Thymus (tissue), 14 donors: ENCODE measurements at places on chromosomes 2 and 18. TPM values are rescaled to one million over a fixed set of nuclear protein-coding genes. Genes with fewer than 3 reads are reported as not detected.
A peak's percentile ranks its signal among the peaks of the same experiment; 100 is the strongest.

Gene PHLPP1
- total RNA-seq, result 4.5 TPM

Gene BCL2L11
- 9.7 TPM for total RNA-seq

Gene NOL4
- total RNA-seq, result 0.61 TPM

Gene SERPINB4
- total RNA-seq, result 2.5 TPM

Gene DSEL
- total RNA-seq, result 3.0 TPM

Gene CSRNP3
- 1.7 TPM for total RNA-seq

Gene DYNAP
- total RNA-seq, result 0.09 TPM

Gene TRIM54
- 0.14 TPM for total RNA-seq

Gene ARHGAP28
- 4.7 TPM for total RNA-seq

Gene CRYBA2
- total RNA-seq, result 0.14 TPM

Gene LYG2
- total RNA-seq, result not detected

Gene SLC4A5
- 0.85 TPM for total RNA-seq

Gene USP34
- 54.5 TPM for total RNA-seq

Gene LIMS2
- total RNA-seq, result 8.7 TPM

Gene NPPC
- total RNA-seq, result 8.5 TPM

- DNase-seq, result no peak
Measured at GRCh38 chr2:235468978-235469655, 24.7 kb upstream of the AGAP1 start.

- DNase-seq, result no peak
Measured at GRCh38 chr2:9213477-9214051, 7.0 kb downstream of the ASAP2 start.

DNA sequence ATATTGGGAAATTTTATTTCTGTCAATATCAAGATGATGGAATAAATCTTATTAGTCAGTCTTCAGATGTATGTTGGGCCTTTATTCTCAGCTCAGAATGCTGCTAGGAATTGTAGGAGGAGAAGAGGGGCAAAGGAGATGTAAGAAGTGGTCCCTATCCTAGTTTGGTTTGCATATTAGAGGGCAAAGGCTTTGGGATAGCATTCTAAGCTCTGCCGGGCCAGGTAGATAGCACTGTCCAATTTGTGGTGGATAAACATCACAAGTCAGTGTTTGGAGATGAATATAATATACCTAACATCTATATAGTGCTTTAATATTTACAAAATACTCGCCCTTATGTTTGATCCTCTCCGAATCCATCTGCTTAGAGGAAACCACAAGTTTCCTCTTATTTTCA lies 149.2 kb downstream of the GULP1 start:
- no peak for DNase-seq

- DNase-seq, result no peak
Measured at GRCh38 chr2:203195331-203196036, 43.3 kb upstream of the CYP20A1 start.

GRCh38 chr18:7733642-7734041 lies 166.5 kb downstream of the PTPRM start:
- no peak for DNase-seq

DNA sequence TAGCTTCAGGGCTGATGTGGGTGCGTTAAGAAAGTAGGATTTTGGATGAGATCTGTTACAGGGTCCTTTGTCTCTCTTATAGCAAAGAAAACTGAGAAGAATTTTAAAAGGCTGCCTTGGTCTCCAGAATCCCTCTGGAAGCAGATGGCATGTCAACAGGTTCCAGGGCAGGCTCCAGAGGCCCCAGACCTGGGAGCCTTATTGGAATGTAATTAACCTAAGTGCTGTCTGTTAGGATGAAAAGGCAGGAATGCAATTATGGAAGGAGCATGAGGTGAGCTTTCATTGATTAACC lies 97.2 kb upstream of the PKDCC start:
- no peak for DNase-seq

- DNase-seq, result peak; percentile 91
Measured at GRCh38 chr18:79405781-79406575, 10.2 kb downstream of the NFATC1 start.

DNA sequence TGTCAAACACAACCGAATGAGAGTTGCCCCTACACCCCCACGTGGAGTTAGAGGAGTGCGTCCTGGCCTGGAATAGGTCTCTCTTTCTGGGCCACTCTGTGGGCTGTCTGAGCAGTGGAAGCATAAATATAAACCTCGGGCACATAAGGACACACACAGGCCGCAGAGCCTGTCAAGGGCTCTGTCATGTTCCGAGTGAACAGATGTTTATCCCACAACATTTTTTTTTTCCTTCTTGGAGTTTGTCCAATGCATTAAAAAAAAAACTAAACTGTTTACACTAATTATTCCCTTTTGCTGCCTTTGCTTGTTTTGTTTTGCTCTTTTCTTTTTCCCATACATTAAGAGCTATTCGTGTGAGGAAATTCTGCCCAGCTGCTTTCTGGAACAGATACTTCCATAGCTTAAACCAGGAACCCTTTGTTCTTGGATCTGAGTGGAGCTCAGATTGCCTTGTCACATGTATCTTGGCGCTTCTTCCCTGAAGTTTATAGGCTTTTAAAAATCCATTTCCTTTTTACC lies 228.3 kb upstream of the FOSL2 start:
- DNase-seq, result no peak

DNA sequence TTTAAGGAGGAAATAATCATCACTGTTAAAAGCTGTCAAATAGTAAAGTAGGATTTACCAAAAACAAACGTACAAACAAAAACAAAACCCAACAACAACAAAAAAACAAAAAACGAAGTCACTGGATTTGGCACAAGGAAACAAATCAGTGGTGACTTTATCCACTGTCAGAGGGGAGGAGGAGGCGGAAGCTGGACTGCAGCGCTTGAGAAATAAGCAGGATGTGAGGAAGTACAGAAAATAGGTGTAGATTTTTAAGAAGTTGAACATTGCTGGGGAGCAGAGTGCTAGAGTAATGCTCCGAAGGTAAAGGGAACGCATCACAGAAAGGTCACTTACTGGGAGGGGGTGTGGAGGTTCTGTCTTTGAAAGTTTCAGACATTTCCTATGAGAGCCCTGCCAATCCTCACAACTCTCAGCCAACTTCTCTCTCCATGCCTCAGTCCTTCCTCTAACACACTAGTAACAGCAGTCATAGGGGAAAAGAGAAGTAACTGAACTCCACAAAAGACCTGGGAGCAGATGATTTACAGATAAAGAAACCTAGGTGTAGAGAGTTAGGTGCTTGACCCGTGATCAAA lies 220.2 kb upstream of the SMAD7 start:
- no peak for DNase-seq

GRCh38 chr2:70759446-70759845 lies 8.6 kb downstream of the ADD2 start:
- DNase-seq, result no peak

DNA sequence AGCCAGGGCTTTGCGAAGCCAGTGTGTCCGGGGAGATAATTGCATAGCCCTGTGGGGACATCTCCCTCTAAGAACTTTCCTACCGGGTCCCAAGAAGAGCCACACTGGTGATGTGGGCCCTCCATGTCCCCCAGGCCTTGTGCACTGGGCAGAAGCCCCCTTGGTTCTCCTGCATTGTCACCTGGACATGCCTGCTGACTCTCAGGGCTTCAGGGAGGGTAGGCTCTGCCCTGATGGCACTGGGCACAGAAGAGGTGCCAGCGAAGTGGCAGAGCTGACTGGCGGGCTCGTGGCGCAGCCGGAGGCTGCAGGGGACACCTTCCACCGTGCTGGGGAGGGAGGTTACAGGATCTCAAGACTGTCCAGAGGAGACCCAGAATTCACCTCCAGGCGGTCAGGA lies 28.3 kb downstream of the GLI2 start:
- DNase-seq, result no peak

- DNase-seq, result no peak
Measured at GRCh38 chr18:56327191-56327885, 311.1 kb downstream of the TXNL1 start.

GRCh38 chr18:9809697-9810096 lies 76.1 kb upstream of the TXNDC2 start:
- no peak for DNase-seq

DNA sequence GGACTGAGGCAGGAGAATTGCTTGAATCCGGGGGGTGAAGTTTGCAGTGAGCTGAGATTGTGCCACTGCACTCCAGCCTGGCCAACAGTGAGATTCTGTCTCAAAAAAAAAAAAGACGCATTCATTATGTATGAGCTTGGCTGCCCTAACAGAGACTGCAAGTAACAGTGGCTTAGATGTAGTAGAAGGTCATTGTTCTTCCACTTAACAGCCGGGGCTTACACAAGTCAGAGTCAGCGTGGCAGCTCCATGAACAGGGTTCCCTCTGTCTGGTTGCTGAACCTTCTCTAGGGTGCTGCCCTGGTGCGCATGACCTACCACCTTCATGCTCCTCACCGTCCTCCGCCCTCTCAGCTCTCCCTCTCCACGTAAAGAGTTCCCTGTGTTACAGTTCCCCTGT lies 49.1 kb upstream of the IGFBP2 start:
- DNase-seq, result no peak

DNA sequence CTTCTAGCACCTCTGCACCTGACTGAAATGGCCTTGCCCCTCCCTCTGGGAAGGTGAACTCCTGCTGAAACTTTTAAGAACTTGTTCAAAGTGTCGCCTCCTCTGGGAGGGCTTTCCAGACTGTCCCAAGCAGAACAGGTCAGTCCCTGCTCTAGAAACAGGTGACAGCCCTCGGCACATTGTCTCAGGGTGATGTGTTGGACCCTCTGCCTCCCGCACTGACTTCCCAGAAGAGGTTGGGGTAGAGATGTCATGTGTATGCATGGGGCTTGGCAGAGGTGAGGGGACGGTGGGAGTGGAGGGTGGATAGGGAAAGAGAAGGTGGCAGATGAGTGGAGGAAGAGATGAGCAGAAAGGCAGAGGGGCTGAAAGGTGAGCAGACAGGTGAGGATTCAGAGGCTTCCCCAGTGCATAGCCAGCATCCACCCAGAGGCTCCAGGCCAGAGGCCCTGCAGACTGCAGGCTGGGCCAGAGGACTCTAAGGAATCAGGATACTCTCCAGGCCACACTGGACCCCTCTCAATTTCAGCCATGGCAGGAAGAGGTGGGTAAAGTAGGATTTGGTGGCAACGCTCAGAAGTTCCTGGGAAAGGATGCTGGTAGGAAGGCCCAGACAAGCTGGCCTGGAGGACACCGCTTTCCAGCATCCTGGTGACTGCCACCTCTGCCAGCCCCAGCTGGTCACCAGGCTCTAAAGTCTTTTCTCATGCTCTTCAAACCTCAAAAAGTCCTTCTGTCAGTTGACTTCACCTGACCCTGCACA lies 24.8 kb upstream of the TNS1 start:
- DNase-seq, result no peak

DNA sequence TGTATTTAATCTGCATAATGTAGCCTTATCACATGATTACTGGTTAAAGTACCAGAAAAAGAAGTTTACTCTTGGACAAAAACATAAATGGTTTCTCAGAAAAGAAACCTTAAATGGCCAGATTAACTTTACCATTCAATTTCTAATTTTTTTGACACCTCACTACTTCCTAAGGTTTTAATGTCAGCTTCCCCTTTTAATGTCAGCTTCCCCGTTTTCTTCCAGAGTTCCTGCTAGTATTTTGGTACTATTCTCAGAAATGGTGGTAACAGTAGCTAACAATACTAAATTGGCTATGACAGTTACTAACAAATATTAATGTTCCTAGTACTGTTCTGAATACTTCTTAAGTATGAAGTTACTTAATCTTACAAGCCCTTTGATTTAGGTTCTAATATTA lies 22.4 kb upstream of the SLC8A1 start:
- DNase-seq, result no peak

DNA sequence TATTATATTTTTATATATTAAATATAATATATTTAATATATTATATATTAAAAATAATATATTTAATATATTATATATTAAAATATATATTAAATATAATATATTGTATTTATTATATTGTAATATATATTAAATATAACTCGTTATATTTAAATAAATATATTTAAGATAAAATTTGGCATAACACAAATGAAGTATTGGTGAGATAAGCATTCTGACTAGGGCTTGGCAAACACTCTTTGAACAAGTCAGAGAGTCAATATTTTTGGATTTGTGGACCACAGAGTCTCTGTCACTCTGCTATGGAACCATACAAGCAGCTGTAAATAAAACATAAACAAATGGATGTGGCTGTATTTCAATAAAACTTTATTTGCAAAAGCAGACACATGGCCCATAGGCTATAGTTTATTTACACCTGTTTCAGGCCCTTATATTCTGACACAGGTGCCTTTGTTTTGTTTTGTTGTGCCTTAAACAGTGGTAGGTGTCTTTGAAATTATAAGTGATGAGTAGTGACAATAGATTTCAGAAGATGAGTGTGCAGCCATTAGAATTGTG lies 190.1 kb downstream of the EPHA4 start:
- no peak for DNase-seq

GRCh38 chr2:112656679-112657078 lies 10.9 kb downstream of the SLC20A1 start:
- DNase-seq, result no peak

DNA sequence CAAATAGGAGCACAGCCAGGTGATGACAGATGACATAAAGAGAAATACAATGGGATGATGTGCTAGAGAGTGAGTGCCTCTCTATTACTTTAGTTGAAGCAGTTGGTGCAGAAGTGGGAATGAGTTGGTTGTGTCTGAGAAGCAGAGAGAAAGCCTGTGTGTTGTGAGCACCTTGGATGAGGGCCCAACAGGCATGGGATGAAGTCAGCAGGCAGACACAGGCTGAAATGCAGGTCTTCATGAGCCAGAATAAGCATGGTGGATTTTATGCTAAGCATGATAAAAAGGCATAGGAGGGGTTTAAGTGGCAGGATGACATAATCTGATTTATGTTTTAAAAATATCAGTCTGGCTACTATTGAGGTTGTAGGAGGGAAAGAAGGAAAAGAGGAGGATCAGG lies 71.5 kb downstream of the KLHL14 start:
- DNase-seq, result no peak

- no peak for DNase-seq
Measured at GRCh38 chr2:225867071-225867470, 467.6 kb downstream of the NYAP2 start.

DNA sequence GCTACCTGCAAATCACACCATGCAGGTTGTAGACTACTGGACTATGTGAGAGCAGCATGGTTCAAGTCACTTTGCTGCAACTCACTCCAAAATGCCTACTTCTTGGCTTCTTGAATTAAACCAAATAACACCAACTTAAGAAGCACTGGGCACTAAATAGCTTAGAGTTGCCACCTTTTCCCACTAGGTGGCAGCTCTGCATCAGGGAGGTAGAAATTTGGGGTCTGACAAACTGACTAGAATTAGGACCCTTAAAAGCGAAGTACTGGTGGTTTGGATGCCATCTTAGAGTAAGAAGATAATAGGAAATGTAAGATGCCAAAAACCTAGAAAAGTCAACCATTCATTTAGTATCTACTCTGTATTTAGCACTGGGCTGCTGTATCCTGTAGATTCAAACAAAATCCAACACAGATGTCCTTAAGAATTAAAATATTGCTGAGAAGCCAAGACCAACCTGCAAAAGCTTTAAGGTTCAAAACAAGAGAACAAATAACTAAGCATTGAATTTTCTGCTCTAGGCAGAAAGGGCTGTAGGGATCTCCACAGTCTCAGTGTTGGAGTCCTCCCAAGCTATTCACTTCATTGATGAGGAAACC lies 65.5 kb downstream of the CCBE1 start:
- no peak for DNase-seq

DNA sequence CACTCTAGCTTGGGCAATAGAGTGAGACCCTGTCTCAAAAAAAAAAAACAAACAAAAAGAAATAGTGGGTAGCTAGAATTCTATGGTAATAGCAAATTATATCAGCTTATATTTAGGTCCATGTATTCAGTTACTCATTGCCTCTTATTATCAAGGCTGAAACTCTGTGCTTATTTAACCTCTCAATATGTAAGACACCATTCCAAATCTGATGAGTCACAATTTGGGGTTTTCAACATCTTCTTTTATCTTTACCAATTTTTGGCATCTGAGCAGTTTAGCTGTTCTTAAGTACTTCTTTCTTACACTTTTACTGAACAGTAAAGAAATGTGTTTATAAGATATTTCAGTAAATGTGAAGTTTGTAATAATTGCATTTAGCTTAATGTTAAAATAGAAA lies 69.3 kb downstream of the TTC27 start:
- DNase-seq, result no peak
